ENCODE measurements at places on chromosomes 1 and 21.

- no peak for DNase-seq
Measured at GRCh38 chr1:66931590-66931989, 6.8 kb downstream of the MIER1 start.

DNA sequence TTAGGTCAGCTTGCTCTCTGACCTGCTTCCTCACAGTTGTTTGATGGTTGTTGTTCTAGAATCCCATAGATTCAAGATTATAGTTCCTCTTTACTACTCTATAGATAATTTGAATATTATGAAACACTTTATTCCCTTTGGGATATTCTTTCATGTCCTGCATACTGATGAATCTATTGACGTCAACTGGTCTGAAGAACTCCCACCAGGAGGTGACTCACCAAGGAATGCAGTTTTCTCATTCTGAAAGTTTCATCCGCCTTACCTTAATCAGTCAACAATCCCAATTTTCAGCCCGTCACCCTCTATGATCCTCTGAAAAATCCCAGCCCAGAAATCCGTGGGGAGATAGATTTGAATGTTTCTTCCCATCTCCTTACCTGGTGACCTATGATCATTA lies 834.1 kb upstream of the PRMT6 start:
- DNase-seq, result no peak

DNA sequence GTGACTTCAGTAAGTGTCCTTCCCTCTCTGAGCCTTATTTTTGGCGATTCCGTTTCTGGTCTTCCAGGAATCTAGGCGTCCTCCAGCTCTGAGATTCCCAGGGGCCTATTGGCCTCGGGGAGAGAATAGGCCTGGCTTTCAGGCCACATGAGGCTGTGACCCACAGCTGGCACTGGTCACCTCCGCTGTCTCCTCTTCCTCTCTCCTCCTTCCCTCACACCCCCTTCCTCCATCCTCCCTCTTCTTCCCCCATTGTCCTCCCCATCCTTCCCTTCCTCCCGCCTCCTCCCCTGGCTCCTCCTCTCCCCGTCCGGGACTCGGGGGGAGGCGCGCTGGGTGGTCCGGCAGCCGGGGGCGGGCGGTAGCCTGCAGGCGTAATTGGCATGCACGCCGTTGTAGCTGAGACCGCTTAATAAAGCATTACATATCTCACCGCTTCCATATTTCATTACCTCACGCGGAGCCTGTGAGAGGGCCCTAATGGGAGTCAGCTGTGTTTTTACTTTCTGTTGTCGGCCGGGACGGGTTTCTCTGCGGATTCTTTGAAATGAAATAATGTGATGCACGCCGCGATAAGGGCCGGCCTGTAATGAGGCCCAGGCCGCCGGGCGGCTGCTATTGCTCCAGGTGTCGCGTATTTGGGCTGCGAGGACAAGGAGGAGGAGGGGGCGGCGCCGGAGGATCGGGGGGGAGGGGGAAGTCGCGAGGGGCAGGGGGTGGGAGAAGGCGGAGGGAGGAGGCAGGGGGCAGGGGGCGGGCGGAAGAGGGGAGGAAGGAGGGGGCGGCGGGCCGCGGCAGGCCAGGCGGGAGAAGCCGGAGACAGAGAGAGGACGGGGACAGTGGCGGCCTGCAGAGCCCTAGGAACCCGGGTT lies 95.3 kb downstream of the FOXD2 start:
- no peak for DNase-seq

DNA sequence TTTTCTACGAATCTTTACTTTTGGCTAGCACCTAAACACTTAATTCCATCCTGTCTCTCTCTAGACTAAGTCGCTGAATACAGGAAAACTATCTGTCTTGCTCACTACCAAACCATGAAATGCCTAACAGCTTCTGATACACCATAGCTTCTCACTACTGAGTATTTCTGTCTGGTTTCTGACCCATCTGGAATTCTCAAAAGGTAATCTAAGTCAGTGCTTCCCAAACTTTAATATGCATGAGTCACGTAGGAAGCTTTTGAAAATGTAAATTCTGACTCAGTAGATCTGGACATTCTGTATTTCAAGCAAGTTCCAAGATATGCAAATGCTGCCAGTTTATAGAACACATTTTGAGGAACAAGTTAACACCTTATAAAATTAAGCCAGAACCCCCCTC lies 9.2 kb upstream of the OVGP1 start:
- DNase-seq, result no peak

DNA sequence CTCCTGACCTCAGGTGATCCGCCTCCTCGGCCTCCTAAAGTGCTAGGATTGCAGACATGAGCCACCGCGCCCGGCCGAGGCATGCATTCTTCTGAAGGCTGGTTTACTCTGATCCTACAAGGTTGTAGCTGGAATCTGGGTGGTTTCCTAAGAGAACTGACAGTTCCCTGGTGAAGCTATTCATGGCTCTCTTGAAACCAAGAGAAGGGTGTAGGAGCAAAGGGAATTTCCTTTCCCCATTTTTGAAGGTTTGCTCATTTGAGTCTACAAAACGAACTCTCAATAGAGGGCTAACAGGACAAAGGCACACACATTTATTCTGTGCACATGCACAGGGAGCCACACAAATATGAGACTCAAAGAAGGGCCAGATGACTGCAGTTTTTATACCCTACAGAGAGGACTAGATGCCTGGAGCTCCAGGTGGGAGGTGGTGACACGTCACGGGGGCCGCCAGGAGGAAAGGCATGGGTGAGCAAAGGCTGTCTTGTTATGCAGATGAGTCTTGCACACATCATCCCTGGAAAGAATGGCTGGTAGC lies 49.5 kb upstream of the ERRFI1 start:
- no peak for DNase-seq

- DNase-seq, result no peak
Measured at GRCh38 chr1:11535761-11536572, 57.0 kb downstream of the DISP3 start.

- no peak for DNase-seq
Measured at GRCh38 chr1:17270891-17271765, 22.2 kb downstream of the PADI3 start.

DNA sequence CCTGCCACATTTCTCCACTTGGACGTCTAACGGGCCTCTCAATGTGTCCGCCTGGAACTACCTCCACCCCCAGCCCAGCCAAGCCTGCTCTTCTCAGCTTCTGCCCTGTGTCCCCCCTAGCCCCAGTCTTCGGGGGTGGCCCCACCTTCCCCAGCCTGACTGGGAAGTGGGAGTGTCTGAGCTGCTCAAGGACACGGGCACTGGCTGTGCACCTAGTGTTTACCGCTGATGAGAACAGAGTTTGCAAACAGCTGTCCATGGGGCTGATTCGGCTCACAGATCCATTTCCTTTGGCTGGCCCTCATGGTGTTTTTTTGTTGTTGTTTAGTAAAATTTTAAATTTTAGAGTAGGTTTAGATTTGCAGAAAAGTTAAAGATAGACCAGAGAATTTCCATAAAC lies 121.1 kb downstream of the PTPRU start:
- DNase-seq, result no peak

DNA sequence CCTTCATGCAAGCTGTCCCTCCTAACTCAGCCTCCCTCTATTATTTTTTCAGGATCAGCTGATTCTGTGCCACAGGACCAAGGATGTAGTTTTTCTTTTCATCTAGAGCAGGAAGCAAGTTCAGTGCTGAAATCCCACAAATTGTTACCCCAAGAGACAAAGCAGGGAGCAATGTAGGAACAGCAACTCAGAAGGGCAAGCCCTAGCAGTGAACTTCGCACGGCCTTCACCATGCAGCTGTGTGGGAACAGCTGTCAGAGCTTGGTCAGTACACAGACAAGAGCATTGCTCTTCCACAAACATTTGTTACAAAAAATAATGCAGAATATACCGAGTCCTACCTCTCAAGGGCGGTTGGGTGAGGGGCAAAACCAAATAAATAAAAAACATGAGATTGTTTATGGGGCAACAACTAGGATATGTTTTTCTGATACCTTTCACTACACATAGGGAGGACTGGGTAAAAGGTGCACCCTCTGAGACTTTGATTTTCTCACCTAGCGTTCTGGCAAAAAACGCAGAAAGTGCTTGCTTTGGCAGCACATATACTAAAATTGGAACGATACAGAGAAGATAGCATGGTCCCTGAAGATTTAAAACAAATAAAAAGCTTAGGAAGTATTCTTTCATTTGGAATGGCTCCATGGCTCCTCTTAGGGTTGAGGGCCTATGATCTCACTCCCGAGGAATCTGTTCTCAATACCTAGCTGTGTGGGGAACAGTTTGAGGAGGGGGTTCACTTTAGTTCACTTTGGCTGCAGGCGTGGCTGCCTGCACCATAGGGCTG lies 37.1 kb upstream of the ANGPTL7 start:
- no peak for DNase-seq

DNA sequence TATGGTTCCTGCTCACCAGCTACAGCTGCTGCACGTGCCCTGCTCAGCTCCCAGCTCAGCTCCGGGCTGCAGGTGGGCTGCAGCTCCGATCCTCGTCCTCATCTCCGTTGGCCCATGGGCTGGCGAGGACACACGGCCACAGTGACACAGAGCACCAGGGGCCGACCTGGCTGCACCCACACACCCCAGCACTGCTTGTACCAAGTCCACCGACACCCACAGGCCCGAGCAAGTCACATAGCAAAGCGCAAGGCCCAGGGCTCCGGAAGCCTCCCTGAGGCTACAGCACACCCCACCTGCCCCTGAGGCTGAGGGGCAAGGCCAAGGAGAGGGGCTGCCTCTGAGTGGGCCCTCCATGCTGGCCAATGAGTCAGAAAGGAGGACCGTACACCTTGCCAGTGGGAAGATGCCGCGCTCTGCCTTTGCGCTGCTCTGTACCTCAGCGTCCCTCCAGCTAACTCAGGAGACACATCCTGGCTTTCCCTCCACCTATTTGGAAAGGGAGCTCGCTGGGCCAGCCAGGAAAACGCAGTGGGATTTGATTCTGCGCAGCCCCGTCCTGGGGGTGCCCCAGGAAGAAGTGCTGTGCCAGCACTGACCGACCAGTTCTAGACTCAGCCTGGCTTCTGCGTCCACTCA lies 124.8 kb downstream of the SIK1 start:
- DNase-seq, result no peak

- no peak for DNase-seq
Measured at GRCh38 chr21:31566064-31566463, 93.4 kb upstream of the SOD1 start.

DNA sequence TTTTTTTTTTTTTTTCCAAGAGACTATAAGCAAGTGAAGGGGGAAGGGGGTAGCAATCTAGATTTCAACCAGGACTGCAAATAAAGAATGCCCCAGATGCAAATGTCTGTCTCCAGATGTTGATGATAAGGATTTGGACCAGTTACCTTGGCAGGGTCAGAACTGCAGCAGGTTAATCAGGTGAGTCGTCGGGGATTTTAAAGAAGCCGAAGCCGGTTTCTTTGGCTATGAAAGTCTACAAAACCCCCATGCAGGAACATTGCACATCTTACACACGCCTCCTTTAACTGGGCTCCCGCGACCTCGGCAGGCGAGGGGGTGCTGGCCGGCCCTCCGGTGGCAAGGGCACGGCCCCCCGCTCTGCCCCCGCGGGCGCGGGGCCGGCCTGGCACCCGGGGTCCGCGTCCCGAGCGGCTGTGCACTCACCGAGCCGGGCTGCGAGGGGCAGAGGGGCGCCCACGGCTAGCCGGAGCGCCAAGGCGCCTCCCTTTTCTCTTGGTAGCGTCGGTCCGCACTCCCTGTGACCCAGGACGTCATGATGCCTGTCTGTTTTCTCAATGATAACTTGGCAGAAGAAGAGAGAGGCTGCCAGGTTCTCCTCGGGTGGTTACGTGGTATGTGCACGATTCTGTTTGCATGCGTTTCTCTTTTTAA lies 366.3 kb upstream of the ESRRG start:
- no peak for DNase-seq

- DNase-seq, result no peak
Measured at GRCh38 chr1:94609619-94610018, 68.1 kb upstream of the F3 start.

DNA sequence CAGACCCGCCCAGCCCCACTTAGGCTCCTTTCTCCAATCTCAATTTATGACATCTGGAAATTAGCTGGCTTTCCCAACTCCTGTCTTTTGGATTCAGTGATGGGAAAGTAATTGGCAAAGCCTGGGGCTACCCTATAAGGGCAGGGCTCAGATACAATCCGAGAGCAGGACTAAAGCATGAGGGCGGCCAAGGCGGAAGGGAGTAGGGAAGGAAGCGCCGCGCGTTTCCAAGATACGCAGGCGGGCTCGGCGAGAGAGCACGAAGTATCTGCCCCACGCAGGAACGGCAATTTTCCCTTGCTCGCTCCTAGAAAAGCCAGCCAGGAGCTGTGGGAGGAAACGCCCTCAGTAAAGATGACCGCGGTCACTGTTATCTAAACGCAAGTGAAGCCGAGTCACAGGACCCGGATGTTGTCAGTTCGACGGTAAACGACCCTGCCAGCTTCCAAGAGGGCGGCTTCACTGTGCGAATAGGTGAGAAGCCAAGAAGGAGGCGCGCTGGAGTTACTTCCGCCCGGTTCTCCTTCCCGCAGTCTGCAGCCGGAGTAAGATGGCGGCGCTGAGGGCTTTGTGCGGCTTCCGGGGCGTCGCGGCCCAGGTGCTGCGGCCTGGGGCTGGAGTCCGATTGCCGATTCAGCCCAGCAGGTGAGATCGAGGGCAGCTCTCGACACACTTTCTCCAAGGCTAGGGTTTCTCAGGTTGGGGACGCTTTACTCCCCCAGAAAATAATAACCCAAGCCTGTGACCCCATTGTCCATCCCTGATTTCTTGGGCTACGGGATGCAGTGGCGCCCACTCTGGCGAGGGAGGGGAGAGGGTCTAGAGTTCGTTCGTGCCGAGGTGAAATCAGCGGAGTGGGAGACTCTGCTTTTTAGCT lies at the start of gene NDUFS2:
Gene NDUFS2 (plus strand): TSS at position 532 of the 877 bp plus-strand sequence. CDS start 19 bp downstream, at position 551.
- DNase-seq, result peak; percentile 97

GRCh38 chr1:81197591-81197990 lies 603.1 kb upstream of the ADGRL2 start:
- no peak for DNase-seq

DNA sequence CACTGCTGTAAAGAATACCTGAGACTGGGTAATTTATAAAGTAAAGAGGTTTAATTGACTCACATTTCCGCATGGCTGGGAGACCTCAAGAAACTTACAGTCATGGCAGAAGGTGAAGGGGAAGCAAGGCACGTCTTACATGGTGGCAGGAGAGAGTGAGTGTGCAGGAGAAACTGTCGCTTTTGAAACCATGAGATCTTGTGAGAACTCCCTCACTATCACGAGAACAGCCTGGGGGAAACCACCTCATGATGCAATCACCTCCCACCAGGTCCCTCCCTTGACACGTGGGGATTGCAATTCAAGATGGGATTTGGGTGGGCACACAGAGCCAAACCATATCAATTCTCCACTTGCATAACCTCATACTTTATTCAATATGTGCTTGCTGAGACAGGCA lies 76.6 kb downstream of the GIPC2 start:
- no peak for DNase-seq
